ENCODE measurements at places on chromosomes 3 and 15.

- DNase-seq: no peak
Observed at GRCh38 chr15:73426323-73426994, 16.5 kb upstream of the REC114 start.

DNA sequence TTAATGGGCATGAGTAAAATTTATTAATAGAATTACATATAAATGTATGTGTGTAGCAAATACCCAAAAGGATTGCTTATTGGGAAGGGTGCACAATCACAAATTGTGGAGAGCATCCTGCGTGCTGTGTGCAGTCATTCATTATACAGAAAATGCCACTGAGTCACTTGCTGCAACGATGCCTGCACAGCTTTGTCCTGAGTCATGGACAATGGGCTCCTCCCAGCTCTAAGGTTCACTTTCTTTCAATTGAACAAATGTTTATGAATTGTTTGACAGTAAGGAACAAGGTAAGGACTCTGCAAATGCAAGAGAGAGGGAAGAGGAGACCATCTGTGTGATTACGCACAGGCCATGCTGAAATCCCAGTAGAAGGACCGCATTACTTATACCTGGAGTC, 18.7 kb downstream of the CFAP161 start:
- DNase-seq: no peak

GRCh38 chr3:1578124-1578806, 485.4 kb downstream of the CNTN6 start:
- no peak for DNase-seq

DNA sequence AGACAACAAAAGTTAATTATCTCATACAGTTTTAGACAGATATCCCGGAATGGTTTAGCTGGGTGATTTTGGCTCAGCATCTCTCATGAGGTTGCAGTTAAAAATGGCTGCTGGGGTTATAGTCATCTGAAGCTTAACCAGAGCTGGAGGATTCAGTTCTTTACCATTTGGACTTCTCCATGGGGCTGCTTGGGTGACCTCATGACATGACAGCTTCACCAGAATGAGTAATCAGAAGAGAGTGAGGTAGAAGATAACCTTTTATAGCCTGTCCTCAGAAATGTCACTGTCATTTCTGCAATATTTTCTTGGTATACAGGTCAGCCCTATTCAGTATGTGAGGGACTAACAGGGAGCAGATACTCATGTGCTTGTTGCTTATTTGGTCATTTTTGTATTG, 30.9 kb downstream of the TFG start:
- no peak for DNase-seq

- DNase-seq: no peak
Observed at GRCh38 chr15:67510597-67511190, 10.2 kb upstream of the C15orf61 start.

- no peak for DNase-seq
Observed at GRCh38 chr3:163196815-163197374, 1700.3 kb downstream of the OTOL1 start.

- DNase-seq: no peak
Observed at GRCh38 chr15:101813803-101814534, 2.0 kb downstream of the OR4F15 start.

DNA sequence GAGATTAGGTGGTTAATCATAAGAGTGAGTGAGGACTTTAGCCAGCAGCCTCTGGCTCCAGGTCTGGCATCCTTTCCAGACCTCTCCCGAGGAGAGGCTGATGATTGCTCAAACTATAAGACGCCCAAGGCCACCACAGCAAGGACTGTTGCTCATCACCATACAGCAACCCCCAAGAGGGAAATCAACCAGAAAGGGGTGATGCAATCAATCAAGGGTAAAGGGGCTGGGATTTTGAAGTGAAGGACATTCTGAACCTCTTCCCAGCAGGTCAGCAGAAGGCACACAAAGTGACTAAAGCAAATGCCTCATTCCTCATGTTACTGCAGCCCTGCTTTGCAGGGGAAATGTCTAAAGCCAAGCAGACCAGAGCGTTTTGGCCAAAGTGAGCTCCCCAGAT, 247.3 kb upstream of the IGF1R start:
- DNase-seq: peak; percentile 63

DNA sequence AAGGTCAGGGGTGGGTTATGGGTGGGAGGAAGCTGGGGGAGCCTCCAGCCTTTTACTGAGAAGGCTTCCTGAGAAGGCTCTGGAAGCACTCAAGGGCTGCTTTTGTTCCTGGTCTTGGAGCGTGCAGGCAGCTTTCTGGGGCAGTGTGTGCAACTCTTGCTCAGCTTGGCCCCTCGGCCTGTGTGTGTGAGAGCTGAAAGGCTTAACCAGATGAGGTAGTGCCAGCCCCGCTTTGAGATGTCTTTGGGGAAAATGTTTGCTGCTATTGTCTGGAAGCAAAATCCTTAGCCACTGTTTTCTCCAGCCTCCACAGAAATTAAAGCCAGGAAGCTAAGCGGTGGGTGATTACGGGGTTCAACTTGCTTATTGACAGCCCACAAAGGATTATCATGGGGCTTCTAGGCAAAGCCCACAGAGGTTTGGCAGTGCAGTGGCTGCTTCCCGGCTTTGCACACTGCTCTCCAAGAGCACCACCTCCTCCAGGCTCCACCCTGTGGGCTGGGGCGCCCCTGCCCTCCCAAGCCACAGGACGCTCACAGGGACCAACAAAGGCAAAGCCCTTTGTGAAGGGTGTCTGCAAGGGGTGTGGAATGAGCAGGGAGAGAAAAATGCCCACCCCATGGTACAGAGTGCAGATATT, 121.7 kb upstream of the TLE3 start:
- no peak for DNase-seq

- DNase-seq: no peak
Observed at GRCh38 chr3:127762077-127762786, 60.1 kb downstream of the MGLL start.

GRCh38 chr3:179450901-179451264, 387 bp downstream of the GNB4 start:
- DNase-seq: no peak

DNA sequence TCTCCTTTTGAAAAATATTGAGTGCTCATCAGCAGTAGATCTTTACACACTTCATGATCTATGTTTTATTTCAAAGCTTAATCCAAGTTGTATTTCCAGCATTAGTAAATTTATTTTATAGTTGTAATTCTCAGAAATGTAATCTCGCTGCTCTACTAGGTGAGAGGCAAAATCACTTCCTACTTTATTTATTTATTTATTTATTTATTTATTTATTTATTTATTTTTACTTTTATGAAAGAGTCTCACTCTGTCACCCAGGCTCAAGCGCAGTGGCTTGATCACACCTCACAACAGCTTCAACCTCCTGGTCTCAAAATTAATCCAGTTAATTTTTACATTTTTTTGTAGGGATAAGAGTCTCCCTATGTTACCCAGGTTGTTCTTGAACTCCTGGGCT, 127.9 kb downstream of the CHL1 start:
- DNase-seq: no peak

- DNase-seq: no peak
Observed at GRCh38 chr3:143775459-143775858, 72.8 kb downstream of the SLC9A9 start.

- no peak for DNase-seq
Observed at GRCh38 chr3:50635066-50635465, 18.1 kb downstream of the MAPKAPK3 start.

- DNase-seq: no peak
Observed at GRCh38 chr3:88480822-88481221, 331.1 kb downstream of the C3orf38 start.

- no peak for DNase-seq
Observed at GRCh38 chr3:130737622-130738021, 9.0 kb downstream of the PIK3R4 start.

GRCh38 chr3:32755761-32756160, 62.0 kb upstream of the TRIM71 start:
- no peak for DNase-seq

DNA sequence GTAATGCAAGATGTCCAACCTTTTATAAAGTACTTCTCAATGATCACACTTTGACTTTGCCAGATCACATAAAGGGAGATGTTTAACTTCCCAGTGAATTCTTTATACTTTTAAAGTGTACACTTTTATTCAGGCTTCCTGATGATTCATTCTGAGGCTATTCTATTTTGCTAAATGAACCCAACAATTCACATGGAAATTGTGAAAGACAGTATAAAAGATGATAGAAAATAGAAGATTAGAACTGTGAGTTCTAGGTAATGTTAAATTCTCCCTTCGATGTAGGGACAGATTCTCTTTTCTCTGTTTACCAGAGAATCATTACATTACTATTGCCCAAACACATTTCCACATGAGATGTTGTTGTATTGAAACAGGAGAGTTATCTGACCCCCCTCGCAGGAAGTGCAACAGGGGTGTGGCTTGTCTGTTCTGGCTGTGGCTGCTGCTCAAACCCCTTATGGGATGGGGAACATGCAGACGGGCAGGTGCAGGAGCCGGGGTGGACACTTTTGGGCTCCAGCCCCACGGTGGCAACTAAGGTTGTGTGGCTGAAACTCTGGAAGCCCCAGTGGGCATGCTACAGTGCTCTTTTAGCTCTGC, 131.3 kb upstream of the LRTM1 start:
- DNase-seq: no peak

GRCh38 chr3:126399351-126399735, 4.6 kb downstream of the CFAP100 start:
- DNase-seq: no peak

GRCh38 chr15:84599906-84600305, 903 bp upstream of the ZSCAN2 start:
- no peak for DNase-seq

DNA sequence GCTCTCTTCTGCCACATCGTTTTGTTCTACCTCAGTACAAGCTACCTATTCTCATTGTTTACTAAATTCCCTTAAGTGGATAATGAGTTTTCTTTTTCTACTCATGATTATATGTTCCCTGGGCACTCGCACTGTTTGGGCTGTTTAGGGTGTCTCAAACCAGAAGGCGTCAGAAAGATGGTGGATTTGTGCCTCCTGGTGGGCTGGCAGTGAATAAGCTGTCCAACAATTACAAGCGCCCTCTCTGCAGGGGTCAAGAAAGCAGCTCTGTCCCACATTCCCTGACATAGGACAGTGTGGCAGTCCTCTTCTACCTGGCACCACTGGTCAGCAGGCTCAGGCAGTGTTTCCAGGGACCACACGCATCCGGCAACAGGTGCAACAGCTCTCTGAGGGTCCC, 173.4 kb upstream of the PPP2R3A start:
- DNase-seq: no peak

DNA sequence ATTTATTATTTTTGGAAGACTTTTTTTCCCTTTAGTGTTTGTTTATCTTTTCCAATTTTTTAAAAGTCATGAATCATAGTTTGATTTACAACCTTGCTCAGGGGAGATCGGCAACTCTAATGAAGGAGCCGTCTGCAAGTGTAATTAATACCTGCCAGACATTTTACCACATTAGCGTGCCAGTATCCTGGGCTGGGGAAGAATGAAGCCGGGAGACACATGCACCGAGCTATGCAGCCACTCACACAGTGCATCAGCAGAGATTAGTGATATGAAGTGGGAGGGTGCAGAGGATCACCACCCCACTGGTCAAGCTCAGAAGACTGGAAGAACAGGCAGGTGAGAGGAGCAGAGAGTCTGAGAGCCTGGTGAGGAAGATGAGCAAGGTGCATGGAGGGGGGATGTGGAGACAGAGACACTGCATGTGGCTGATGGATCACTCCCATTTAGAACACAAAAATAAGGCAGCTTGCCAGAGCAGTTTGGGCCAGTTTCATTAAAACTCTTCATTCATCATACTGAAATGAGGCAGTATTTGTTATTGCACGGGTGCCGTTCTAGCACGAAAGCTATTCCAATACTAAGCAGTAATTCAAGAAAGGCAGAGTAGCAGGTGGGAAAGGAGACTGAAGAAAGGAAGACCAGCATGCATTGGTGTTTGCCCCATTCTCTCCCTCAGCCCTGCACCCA, 821.6 kb downstream of the TUSC7 start:
- DNase-seq: no peak

DNA sequence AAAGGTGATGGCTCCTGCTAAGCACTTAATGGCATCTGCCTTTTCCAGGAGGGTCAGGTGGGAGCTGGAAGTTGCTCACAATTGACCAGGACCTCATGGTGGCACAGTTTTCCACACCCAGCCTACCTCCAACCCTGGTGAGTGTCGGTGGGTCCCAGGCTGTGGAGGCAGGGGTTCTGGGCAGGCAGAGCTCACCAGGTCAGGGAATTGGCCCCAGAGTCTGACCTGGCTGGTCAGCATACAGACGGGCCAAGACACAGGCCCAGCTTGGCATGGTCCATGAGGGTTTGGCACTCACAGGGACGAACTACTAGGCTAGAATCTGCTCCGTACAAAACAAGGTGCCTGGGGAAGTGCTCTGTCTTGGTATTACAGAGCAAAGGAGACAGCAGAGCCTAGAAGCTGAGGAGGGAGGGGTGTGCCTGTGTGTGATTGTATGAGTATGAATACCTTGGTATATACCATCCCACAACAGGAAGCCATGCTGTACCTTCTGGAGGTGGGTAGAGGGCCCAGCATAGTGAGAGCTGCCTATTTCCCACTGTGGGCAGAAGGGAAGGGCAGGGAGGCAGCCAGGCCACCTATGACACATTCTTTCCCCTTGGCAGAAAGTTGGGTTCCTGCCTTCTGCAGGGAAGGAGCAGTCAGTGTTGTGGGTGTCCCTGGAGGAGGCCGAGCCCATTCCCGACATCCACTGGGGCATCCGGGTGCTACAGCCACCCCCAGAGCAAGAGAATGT, 6.5 kb downstream of the APEH start:
- no peak for DNase-seq

DNA sequence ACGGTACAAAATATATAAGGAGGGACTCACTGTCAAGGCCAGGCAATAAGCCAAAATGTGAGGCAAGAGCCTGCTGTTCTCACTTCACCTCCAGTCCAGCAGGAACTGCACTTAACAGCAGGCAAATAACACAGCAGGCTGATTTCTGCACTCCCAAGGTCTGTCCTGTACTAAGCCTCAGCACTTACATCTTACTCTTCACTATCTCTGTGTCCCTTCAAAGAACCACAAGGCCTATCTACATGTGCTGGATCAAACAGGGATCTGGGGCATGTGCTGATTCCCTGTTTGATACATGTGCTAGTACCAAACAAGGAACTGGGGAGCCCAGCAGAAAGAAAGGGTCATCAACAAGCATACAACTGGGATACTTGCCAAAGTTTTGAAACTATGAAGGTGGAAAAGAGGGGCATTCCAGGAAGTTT, 22.2 kb downstream of the UACA start:
- DNase-seq: peak; percentile 75

DNA sequence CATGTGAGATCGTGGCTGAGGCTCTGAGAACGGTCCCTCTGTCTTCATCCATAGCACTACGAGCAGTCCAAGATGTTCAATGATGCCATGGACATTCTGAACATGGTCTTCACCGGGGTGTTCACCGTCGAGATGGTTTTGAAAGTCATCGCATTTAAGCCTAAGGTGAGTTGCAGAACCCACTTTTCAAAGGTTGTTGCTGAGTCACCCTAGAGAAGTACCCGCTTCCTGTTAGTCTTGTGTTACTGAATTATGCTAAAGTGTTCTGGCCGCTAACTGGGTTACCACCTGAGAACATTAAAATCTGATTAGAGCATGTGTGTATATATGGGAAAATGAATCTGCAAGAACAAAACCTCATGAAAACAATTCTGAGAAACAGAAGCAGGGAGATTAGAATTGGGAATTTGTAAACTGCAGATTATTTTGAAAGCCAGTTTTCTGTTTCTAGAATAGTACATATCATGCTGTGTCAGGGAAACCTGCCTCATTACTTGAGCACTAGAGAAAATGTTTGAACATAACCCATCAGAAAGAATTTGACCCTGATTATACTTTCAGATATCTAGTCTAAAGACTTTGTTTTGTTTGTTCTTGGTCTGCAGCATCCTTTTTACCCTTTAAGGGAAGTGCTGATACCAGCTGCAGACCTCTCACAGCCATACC, 92.6 kb downstream of the CHDH start:
- no peak for DNase-seq

GRCh38 chr3:71887256-71887655, 102.3 kb upstream of the PROK2 start:
- DNase-seq: no peak

Measured in Right ventricle myocardium superior (tissue), 1 donor.